ENCODE measurements at places on chromosomes 16 and 17.

DNA sequence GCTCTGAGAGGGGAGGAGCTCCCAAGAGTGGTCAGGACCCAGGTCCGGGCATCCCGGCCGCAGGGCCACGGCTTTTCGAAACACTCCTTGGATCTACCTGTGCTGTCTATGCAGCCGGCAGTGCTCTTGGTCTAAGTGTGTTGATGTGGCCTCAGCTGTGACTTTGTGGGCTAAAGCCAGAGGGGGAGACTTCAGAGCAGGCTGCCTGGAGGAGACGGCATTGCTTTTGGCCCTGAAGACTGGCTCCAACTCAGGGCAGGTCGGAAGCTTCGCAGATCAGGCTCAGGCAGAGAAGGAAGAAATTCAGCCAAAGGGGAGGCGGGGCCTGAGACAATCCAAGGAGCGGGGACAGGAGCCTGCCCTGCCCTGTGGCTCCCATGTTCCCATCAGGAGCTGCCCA, 31.4 kb downstream of the PIEZO1 start:
- DNase-seq: no peak

DNA sequence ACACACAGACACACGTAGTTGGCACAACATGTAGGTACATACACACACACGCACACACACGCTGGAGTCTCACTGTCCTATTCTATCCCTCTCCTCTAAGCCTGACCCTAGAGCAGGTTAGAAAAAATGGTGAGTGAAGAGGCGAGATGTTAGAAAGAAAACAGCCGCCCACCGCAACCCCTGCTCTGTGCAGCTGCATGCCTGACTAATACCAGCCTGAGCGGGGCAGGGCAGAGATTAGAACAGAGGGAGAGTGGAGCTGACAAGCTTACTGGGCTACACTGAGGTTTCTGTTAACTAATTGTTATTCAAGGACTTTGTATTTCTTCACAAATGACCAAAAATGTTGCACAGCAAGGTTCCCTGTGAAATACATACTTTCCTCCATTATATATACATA, 59.8 kb downstream of the AMFR start:
- no peak for DNase-seq

DNA sequence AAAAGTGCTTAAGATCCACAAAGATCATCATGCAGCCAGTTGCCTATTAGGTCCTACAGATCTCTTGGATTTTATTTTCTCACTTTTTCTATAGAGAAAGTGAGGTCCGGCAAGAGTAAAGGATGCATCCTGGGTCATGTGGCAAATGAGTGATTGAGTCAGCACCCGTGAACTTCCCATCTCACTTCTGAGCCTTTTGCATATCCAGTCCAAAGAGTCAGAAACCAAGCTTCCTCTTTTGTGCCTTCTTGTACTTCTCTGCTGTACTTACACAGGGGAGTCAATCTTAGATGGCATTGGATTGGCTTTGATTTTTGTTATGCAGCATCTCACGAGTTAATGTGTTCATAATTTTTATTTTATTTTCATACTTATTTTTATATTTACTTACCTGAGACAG, 114.2 kb upstream of the IRX5 start:
- no peak for DNase-seq

DNA sequence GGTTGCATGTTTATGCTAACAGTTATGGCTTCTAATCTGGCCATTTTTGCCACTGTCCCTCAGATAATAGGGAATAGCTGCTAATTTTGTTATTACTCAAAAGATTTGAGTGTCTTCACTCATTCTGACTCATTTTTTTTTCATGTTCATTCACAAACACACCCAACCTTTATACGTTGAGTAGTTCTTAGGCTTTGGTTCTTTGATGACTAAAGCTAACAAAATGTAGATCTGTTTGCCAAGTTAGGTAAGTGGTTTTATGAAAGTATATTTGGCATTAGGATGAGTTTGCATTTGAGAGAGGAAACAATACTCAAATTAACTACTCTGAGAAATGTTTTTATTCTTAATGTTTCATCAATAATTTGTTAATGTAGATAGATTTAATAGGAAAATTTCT, 3.6 kb downstream of the MAP2K4 start:
- DNase-seq: no peak

GRCh38 chr16:3879258-3879886, 1.1 kb downstream of the CREBBP start:
- DNase-seq: peak; percentile 7

DNA sequence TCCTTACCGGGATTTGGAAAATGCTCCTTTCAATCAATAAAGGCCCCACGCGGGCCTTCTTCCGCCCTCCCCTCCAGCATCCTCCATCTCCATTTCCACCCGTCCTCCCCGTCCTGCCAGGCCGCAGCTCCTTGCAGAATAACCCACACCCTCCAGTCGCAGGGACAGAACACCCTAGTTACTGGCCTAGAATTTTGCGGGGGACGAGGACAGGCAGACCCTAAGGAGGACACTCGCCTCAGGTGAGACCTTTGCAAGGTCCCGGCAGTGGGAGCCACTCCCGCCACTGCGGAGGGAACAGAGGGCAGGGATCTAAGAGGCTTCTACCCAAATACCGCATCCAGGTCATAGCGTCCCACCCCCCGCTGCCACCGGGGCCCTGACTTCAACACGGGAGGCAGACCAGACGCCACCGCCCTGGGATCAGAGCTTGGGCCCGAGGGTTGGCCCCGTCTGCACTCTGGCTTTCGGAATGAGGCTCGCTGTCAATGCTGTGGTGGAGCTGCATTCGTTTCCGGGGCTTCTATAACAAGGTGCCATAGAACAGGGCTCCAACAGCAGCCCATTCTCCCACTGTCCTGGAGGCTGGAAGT, 26.8 kb downstream of the SLC25A10 start:
- no peak for DNase-seq

- no peak for DNase-seq
These were observed 2.4 kb upstream of the TOB1 start for GRCh38 chr17:50868602-50869001.

GRCh38 chr16:88274847-88275246, 107.9 kb upstream of the ZNF469 start:
- DNase-seq: no peak

DNA sequence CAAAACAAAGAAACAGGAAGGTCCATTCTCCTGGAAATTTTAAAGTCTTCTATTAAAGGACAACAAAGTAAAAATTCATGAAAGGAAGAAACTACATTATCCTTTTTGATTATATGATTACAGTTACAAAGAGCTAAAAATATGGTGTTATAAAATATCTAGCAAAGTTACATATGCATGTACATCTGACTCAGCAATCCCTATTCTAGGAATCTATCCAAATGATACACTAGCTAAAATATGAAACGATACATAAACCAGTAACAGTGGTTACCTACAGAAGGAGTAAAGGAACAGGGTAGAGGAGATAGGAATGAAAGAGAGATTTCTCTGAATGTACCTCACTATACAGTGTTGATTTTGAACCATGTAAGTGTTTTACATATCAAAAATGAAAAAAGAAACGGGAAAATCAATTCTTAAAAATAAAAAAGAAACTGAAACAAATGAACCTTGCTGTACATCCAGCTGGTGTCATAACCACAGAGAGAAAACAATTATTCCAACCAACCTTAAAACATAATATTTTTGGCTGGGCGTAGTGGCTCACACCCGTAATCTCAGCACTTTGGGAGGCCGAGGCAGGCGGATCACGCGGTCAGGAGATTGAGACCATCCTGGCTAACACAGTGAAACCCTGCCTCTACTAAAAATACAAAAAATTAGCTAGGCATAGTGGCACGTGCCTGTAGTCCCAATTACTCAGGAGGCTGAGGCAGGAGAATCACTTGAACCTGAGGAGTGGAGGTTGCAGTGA, 41.4 kb downstream of the HYDIN start:
- no peak for DNase-seq

DNA sequence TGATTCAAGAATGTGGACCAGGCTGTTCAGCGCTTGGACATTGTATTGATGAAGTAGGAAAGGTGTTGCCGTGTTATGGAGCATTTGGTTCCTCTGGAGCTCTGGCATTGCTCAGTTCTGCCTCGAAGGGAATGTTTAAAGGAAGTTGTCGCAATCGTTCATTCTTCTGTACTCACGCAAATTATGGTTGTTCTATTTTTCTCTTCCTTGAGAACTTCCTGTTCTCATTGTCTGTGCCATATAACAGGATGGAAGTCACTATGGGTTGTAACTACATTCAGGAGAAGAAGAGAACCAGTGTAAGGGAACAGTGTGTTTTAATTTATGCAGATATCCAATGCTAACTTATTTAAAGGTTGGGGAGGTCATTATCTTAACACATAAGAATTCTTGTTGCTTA, 13.0 kb downstream of the PCTP start:
- DNase-seq: no peak

GRCh38 chr16:28846933-28847273, 755 bp upstream of the TUFM start:
- DNase-seq: no peak

DNA sequence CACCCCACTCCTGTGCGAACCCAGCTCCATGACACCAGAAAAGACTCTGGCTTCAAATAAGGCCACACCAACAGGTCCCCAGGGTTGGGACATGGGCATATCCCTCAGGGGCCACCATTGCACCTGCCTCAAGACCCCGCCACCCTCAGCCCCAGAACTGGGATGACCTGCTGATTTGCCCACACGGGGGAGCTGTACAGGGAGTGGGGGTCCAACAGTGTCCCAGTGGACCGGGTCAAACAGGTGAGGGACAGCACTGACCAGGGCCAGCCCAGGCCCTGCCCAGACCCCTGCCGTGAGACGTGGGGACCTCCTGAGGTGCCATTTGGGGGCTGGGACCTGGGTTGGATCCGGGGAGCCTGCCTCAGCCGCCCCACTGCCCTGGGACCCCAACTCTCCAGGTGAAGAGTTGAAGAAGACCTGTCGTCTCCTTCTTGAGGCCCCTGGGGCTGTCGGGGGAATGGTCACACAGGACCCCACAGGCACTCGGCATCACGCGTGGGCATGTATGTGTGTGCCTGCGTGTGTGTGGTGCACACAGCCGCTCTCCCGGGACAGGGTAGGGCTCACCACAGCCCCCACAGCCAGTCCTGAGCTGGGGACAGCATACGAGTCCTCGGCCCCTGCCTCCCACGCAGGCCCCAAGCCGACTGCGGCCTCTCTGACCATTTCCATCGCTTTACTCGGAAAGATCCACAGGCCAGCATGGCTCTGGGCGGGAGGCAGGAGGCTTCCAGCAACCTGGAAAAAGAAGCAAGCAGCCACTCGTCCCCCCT, 34.2 kb upstream of the ZNF469 start:
- DNase-seq: no peak

DNA sequence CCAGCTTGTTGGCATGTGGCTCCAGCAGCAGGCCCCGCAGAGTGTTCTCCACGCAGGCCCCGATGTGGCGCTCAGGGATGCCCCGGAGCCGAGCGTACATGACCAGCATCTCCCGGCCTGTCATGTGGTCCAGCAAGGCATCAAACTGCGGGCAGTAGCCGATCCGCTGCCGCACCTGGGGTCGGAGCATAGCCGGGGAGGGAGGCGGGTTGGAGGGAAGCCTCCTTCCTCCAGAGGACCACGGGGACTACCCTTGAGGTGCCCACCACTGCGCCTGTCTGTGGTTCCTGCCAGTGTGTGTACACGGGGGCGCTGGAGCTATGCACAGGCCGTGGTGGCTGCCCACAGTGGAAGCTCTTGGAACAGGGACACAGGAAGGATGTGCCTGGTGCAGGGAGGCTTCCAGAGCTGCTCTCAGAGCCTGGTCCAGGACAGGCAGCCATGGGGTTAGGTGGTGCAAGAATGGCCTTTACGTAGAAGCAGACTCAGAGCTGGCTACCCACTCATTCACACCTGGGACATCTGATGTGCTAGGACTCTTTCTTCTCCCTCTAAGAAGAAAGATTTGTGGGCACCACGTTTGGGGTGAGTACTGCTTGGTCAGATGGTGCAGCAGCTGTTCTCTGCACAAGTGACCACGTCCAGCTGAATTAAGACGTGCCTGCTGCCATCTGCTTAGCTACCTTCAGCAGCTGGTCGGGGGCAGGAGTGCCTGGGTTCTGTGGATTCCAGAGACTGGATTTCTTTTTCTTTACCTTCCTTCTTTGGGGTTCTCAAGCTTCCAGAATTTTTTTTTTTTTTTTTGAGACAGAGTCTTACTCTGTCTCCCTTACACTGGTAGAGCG, 11.3 kb upstream of the RNPS1 start:
- no peak for DNase-seq

- no peak for DNase-seq
These were observed 8.1 kb upstream of the EPX start for GRCh38 chr17:58184308-58184985.

DNA sequence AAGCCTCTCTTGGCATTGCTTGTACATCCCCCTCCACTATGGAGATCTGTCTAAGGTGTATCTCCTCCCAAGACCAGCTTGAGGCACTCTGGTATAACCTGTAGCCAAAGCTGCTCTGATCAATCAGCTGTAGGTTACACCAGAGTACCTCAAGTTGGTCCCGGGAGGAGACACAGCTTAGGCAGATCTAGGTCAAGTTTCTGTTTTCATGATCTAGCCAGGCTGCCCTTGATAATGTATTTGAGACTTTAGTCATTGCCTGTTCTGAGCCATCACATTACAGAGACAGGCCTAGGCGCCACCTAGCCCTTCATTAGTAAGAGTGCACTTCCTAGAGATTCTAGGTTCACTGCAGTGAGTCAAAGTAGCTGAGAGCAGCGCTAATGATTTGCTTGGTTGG, 31.4 kb downstream of the ASGR1 start:
- DNase-seq: no peak

GRCh38 chr16:72182976-72183375, 11.0 kb upstream of the PMFBP1 start:
- no peak for DNase-seq

GRCh38 chr16:16805809-16806208, 426.9 kb downstream of the NPIPA7 start:
- no peak for DNase-seq

DNA sequence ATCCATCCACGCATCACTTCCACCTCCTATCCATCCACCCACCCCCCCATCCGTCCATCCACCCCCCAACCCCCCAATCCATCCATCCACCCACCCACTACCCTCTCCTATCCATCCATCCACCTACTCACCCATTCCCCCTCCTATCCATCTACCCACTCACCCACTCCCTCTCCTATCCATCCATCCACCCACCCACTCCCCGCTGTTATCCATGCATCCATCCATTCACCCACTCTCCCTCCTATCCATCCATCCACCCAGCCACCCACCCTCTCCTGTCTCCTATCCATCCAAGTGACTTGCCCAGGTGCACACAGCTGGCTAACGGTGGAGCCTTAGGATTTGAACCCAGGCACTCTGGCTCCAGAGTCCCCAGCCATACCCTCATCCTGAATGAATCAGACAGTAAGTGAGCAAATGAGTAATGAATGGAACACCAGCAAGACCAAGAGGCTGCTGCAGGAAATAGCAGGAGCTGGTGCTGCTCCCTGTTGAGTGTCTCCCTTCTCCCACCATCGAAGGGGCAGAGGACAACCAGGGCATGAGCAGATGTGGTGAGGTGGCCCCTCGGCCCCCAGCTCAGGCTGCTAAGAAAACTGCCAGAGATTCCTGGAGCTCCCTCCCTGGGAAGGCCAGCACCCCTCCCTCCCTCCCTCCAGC, 62.5 kb downstream of the LITAF start:
- DNase-seq: no peak
